H54 (cell line): ENCODE measurements at places on chromosomes 3 and 15.

DNA sequence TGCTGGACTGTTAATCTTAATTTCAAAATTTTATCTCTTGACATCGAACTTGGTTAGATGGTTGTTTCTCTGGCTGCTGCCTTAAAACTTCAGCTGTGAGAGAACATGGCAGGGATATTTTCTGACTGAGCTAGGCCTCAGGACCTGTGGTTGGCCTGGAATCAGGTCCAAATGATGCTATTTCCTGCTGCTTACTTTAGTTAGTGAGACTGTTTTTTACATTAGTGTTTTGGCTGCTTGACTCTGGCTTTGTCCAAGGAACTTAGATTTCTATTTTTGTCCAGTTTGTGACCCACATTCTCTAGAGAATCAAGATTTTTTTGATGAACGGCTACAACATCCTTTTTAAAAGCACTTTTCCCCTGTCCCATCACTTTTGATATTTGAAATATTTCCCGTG lies 497.9 kb upstream of the SGO1 start:
- no peak for DNase-seq

DNA sequence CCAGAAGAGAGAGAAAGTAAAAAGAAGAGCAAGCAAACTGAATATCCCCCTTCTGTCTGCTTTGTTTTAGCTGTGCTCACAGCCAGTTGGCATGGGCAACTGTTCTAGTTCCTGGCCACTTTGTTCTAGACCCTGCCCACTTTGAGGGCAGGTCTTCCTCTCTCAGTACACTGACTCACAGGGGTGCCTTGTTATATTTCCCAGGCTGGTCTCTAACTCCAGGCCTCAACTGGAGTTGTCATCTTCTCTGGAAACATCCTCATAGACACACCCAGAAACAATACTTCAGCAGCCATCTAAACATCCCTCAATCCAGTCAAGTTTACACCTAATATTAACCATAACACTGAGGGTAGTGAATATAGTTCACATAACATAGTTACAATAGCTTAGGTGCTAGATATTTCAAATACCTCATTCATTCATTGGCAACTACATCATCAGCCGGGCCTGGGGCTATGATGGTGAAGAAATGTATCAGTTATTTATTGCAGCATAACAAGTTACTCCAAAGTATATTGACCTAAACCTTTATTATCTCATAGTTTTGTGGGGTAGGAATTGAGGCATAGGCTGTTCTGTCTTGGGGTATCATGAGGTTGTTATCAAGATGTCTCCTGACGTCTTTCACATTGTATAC lies 106.0 kb downstream of the UBE2E2 start:
- no peak for DNase-seq

DNA sequence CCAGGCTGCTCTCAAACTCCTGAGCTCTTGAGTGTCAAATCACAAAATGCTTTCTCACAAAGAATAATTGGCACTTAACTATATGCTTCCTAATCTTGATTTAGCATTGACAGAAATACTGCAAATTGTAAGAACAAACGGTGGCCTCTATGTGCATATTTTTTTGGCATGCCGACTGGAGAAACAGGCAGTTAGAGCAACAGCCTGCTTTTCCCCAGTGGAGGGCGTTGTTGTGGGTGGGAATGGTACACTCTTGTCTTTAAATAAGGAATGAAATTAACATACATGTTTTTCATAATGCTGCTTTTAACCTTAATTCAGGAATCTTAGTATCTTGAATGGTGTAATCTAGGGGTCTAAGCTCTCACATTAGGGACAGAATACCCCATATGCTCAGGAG lies 31.1 kb upstream of the SV2B start:
- DNase-seq, result no peak

DNA sequence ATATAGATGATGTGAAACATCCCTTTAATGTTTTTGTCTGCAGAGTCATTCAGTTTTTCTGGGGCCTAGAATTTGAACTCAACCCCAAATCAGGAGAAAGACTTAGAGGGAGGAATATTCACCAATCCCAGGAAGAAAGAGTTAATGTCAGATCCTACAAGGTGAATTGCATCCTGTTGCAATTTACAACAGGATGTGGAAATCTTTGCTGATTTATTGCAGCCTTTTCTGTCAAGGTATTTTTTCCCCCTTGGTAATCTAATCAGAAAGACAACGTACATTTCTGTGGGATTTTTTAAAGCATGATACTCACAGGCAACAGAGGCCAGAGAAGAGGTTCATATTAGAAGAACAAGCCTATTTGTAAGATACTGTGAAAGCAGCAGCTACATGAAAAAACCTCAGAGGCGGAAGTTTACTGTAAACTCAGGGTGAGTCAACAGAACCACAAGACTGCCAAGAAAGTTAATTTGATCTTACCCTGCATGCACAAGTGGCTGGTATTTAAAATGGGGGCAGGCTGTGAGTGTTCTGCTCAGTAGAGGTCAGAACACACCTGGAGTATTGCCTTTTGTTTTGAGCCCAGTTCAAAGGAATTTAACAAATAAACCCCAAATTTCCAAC lies 531.9 kb downstream of the AGBL1 start:
- no peak for DNase-seq

DNA sequence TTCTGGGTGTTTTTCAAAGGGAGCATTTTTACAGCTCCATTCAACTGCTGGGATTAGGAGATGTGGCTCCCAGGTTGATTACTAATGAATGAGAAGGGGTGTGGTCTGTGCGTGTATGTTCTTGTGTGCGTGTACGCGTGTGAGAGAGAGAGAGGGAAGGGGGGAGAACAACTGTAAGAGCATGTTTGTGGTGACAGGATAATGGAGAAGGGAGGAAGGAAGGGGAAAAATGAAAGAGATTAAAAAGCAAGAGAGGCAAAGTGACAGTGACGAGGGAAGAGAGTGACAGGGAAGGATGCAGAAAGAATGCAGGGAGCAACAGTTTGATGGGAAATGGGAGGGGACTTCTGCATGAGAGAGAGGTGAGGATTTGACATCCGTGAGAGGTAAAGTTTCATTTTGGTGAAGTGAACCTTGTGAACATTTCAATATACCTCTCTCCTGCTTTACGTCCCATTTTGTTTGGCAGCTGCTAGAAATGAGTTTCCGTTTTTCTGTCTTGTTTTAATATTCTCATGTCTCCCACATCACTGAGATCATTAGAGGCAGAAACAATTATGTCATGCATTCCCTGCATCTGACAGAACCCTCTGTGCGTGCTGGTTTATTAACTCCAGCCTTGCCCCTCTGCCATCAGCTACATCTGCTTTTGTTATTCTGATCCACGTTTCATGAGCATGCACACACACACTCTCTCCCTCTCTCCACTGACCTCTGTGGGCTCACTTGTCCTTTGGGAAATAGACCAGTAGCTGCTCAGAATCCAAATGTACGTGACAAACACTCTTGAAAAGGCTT lies 161.6 kb downstream of the GAP43 start:
- DNase-seq, result no peak

GRCh38 chr3:28915741-28916500 lies 364.9 kb upstream of the RBMS3 start:
- no peak for DNase-seq

- no peak for DNase-seq
Observed at GRCh38 chr15:99951511-99951910, 218.3 kb upstream of the LYSMD4 start.

GRCh38 chr3:88963003-88963402 lies 144.4 kb upstream of the EPHA3 start:
- DNase-seq, result no peak

DNA sequence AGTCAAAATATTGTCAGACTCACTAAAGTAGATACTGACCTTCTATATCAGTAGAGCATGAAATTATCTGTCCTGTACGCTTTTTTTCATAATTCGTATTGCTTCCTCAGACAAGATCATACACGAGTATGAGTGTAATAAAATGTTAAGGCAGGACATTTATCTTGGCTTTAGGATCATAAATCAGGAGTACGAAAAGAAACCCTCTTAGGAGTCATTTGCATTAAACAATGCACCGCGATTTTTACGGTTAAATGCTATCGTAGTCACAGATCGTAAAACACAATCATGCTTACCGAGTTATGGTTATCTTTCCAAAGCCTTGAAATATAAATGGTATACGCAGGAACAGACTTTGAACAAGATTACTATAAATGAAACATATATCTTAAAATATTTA lies 510.3 kb upstream of the ROBO1 start:
- DNase-seq, result no peak

DNA sequence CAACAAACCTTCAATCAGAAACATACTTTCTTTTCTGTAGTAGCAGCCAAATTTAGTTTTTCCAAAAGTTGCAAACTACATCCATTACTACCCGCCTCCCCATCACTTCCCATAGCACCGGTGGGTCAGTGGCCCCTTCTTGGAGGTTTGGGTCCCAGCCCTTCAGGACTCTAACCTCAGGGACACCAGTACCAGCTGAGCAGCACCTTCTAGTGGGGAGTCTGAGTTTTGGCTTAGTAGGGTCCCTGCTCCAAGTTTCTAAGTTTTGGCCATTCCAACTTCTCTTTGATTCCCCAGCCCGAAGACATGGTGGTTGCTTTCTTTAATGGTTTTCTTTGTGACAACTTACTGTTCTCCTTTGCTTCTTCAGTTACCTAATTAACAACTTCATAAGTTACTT lies 160.6 kb downstream of the ECT2 start:
- DNase-seq, result no peak

DNA sequence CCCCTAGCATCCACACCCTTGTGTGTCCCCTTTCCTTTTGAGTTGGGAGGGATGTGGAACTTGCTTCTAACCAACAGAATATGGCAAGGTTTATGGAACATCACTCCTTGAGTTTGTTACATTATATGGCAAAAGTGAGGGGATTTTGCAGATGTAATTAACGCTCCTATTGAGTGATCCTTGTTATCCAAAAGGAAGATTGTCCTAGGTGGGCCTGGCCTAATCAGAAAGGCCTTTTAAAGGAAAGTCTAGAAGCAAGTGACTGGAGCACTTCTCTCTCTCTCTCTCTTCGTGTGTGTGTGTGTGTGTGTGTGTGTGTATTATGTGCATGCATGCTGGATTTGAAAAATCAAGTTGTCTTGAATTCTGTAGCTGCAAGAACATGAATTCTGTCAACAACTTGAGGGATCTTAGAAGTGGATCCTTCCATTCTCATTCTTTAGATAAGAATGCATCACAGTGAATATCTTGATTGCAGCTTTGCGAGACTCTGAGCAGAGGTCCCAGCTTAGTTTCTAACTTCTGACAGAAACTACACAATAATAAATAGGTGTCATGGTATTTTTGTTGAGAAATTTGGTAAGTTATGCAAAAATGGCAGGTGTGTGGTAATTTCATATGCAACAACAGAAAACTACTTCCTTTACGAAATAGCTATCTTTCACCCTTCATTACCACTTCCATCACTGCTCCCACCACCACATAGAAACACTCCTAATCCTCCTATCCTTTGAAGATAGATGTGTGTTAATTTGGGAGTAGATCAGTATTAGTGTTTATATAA lies 360.9 kb upstream of the CBLB start:
- DNase-seq, result no peak

DNA sequence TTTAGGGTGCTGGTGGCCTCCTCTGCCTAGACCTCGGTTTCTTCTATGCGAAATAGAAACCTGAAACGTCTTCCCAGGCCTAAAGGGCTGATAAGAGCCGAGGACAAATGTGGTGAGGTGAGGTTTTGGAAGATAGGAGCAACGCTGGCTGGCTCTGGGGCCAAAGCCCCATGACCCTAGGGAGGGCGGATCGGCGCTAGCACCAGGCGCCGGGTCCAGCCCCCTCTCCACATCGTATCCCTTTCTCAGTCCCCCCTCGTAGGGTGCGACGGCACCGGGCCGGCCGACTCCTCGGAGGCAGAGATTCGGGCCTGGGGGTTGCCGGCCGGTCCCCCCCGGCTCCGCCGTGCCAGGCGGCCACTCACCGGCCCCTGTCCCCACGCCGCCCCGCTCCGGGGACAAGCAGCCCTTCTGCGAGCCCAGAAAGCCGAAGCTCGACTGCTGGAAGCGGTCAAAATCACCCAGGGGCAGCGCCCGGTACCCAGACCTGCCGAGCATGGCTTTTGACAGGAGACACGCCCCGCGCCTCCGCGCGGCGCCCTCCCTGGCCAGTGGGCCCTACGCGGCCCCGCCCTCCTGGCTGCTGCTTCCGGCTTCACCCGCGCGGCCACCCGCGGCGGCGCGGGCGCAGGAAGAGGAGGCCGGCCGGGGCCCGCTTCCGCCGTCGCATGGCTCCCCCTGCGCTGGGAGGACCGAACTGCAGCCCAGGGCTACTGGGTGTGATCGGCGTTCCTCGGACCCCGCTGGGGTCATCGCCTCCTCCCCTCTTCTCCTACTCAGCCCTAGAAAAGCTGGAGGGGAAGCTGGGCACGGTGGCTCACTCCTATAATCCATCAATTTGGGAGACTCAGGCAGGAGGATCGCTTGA lies at the start of gene STOML1:
Gene STOML1, minus strand, starts transcription at position 570 of the 868 bp plus-strand sequence. Its CDS starts 72 bp downstream, at position 498.
- DNase-seq, result peak; percentile 44

- no peak for DNase-seq
Observed at GRCh38 chr3:55751730-55752129, 264.6 kb upstream of the WNT5A start.

DNA sequence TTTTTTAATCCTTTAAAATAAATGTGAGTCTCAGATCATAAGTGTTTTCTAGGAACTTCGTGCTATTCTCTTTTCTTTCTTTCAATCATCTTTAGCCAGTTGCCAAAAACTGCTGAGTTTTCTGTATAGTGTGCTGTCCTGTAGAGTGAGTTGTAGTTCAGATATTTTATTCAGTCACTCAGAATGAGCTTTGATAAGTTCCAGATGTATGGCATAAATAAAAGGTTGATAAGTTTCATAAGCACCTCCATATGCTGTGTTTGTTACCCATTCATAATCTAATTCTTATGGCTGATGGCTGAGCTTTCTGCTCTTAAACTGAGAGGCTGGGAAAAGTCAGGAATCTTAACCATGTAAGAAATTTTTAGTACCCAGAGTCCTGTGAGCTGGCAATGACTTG lies 59.3 kb upstream of the COL6A6 start:
- DNase-seq, result no peak

GRCh38 chr3:115071166-115071565 lies 75.9 kb downstream of the ZBTB20 start:
- no peak for DNase-seq

DNA sequence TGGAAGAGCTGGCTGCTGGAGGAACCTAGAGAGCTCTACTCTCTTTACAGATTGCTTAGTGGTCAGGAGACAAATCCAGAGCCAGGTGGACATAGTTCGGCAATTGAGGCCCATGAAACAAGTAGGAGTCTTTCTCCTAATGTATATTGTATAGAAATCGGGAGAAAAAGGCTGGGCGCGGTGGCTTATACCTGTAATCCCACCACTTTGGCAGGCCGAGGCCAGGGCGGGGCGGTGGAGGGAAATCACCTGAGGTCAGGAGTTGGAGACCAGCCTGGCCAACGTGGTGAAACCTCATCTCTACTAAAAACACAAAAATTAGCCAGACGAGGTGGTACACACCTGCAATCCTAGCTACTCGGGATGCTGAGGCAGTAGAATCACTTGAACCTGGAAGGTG lies 10.8 kb downstream of the RAD54L2 start:
- no peak for DNase-seq

- DNase-seq, result no peak
Observed at GRCh38 chr3:150216866-150217600, 191.1 kb upstream of the TSC22D2 start.
